ENCODE measurements at places on chromosomes 2 and 18.
A peak's percentile ranks its signal among the peaks of the same experiment; 100 is the strongest.

DNA sequence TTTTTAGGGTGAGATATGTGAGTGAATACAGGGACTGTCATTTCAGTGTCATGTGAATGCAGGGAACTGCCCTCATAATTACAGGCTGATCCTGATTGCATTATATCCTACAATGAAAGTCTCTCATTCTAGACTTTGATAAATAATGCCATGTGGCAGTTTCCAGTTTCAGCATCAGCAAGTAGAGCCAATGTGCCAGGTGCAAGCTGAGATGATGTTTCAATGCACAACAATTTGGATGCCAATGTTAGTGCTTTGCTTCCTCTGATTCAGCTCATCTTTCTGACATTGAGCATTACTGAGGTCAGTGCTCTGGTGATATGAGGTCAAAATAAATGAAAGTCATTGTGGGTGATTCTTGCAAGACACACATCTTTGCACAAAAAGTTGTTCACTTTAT lies 63.7 kb upstream of the TFPI start:
- DNase-seq: no peak

GRCh38 chr2:34950797-34951196 lies 1351.7 kb upstream of the FAM98A start:
- no peak for DNase-seq

DNA sequence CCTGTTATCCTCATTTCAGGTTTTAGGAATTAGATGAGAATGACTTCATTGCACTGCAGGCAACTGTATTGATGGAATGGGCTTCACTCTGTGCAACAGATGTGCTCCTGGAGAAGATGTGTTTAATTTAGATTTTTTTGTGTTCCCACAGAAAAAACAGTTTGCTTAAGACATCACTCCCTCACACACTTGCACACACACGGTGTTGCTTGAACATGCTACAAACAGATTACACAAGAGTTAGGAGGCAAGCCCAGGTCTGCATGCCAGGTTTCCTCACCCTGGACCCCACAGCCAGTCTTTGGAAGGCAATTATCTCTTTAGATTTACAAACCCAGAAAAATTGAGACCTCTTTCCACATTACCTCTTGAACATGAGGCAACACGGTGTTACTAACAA lies 93.7 kb upstream of the KLHL29 start:
- peak; percentile 8 for DNase-seq

- no peak for DNase-seq
These were observed 57.6 kb downstream of the EPHA4 start for GRCh38 chr2:221514305-221515040.

DNA sequence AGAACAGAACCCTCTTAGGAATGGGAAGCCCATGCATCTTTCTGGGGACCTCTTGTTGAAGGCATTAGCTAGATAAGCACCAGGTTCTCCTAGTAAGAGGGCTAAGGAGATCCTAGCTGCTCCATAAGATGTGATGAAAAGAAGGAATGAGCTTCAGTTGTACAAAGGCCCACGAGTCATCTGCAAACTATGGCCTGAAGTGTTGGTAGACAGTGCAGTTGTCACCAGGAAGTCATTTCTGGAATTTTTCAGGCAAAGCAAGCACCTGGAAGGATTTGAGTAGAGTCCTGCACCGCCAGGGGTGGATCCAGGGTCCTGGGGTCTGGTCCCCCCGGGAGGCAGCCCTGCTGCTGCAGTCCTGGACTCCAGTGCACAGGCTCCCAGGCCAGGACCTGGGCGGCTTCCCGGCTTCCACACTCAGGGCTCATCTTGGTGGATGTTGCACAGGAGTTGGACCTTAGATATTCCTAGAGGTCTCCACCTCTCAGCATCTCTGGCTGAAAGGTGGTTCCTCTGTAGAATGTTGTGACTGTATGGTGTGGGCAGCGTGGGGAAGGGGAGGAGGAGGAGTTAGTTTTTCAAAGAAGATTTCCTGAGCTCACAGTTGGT lies 85.3 kb downstream of the LDLRAD4 start:
- no peak for DNase-seq

GRCh38 chr2:235595422-235596010 lies 101.7 kb downstream of the AGAP1 start:
- DNase-seq: peak; percentile 79

DNA sequence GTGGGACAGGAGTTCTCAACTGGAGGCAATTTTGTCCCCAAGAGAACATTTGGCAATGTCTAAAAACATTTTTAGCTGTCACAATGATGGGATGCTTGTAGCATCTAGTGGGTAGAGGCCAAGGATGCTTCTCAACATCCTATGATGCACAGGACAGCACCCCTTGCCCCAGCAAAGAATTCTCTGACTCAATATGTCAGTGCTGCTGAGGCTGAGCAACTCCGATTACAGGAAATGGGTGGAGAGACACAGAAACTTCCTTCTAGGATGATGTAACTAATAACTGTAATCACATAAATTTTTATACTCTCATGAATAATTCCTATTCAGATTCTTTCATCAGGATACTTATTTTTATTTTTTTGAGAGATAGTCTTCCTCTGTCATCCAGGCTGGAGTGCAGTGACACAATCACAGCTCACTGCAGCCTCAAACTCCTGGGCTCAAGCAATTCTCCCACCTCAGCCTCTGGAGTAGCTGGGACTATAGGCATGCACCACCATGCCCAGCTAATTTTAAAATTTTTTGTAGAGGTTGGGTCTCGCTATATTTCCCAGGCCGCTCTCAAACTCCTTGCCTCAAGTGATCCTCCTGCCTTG lies 120.3 kb upstream of the ACAA2 start:
- no peak for DNase-seq

DNA sequence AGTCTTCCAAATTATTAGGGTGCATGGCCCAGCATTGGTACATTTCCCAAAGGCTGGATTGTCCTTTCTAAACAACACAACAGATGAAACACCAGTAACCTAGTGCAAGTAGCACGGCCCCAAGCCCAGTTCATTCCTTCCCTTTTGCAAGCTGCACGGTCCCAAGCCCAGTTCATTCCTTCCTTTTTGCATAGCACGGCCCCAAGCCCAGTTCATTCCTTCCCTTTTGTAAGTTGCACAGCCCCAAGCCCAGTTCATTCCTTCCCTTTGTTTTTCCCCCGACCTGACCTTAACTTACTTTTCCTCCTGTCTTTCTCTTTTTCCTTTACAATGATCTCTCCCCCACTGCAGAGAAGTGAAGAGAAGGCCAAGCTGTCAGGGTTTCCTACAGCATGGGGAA lies 60.9 kb downstream of the C18orf63 start:
- no peak for DNase-seq

DNA sequence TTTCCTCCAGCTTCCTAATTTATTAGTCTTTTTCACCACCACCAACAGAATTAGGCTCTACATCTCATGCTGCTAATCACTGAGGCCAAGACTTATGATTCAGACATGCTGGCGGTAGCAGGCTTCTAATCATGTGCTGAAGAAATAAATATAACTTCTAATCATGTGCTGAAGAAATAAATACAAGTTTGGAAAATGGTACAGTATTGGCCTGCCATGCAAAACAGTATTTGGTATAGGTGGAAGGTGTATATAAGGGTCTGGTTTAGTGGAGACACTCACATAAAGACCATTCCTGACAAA lies 240.7 kb downstream of the TGIF1 start:
- DNase-seq: no peak

GRCh38 chr18:59610546-59611140 lies 86.6 kb downstream of the CCBE1 start:
- DNase-seq: no peak

All from hematopoietic multipotent progenitor cell treated with erythropoietin and hydrocortisone succinate and interleukin-3 and kit ligand, for 4 days (in vitro differentiated cells).